Aorta (tissue), 5 donors: ENCODE measurements at places on chromosomes 3 and 15. TPM values are rescaled to one million over a fixed set of nuclear protein-coding genes. Genes with fewer than 3 reads are reported as not detected.

DNA sequence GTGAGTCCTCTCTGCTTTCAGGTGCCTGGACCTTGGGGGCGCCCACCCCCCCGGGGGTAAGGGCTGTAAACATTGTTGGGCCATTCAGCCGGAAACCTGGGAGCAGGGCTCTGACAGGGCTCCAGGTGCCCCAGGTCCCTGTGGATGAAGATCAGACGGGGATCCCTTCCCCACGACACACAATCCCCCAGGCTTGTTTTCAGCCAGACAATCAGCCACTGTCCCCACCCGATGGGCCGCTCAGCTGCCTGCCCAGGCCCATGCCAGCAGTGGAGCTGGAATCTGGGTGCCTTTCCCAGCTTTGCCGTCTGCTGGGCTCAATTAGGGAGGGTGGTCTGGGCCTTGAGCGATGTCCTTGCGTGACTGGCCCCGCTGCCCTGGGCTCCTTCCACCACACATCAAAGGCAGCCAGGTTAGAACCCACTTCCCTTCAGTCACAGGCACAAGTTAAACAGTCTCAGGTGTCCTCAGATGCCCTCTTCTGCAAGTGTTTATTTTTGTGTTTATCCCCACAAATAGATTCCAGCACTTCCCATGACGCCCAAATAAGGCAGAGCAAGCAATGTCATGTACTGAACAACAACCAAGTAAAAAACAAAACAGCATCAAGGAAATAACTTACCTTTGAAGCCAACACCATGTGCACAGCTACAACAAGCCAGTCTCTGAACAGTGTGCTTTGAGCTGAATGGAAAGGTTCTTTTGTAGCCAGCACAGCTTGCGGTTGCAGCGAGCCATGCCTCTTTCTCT, 77.0 kb upstream of the ALDH1A3 start:
- no peaks in the 10 kb centered on the region for H3K27me3 ChIP-seq
- H3K36me3 ChIP-seq, result no peaks in the 10 kb centered on the region
- H3K4me3 ChIP-seq, result no peak overlapping the region
- no peaks in the 10 kb centered on the region for H3K4me1 ChIP-seq

DNA sequence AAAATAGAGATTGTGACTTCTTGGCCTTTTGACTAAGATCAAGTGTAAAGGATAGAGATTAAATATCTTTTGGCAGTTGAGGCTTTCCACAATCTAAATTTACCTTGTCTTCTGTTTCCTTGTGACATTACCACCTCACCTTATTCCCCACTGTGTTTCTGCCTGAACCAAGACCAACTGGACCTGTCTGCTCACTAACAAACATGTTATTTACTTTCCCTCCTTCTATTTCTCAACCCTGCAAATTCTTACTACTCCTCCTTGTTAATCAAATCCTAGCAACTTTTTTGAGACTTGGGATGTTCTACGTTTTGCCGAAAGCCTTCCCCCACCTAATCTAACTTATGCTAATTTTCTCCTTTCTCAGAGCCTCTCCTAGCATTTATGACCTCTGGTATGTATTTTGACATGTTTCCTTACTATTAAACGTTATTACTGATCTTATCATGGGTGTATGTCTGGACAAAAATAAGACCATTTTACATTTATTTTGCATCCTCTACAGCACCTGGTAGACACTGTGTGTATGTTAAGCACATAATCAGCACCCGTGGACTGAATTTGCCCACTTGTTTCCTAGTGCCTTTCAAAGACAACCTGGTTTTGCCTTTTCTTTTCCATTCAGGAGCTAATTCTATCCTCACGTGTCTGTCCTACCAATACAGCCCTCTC, 7.6 kb upstream of the CCNL1 start:
- no peak overlapping the region for H3K4me3 ChIP-seq
- no peak overlapping the region for H3K27ac ChIP-seq
- H3K27me3 ChIP-seq, result no peaks in the 10 kb centered on the region
- DNase-seq, result no peak
- H3K4me1 ChIP-seq, result no peaks in the 10 kb centered on the region

- no peak for DNase-seq
- no peak overlapping the region for H3K27ac ChIP-seq
- no peak overlapping the region for H3K4me3 ChIP-seq
- no peaks in the 10 kb centered on the region for H3K36me3 ChIP-seq
- no peaks in the 10 kb centered on the region for H3K27me3 ChIP-seq
These were observed 3.0 kb upstream of the SPG11 start for GRCh38 chr15:44666210-44667038.

- no peak overlapping the region for H3K27ac ChIP-seq
- peak; percentile 91 for DNase-seq
- H3K27me3 ChIP-seq, result no peaks in the 10 kb centered on the region
- H3K4me3 ChIP-seq, result no peak overlapping the region
These were observed 27.6 kb upstream of the ANKDD1A start for GRCh38 chr15:64883997-64884511.

DNA sequence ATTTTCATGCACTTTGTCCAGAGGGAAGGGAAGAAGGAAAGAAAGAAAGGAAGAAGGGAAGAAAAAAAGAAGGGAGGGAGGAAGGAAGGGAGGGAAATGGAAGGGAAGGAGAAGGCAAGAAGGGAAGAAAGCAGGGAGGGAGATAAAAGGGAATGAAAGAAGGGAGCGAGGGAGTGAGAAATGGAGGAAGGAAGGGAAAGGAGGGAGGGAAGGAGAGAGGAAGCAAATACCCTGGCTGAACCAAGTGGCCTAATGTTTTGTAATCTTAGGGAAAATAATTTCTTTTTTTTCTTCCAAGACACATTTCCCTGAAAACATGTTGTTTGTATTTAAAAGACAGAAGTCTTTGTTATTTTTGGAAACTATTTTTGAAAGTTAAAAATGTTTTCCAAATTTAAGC, 35.9 kb downstream of the DTWD1 start:
- H3K27me3 ChIP-seq, result no peaks in the 10 kb centered on the region
- DNase-seq, result no peak
- H3K4me1 ChIP-seq, result no peaks in the 10 kb centered on the region

- no peaks in the 10 kb centered on the region for H3K36me3 ChIP-seq
- H3K27ac ChIP-seq, result no peak within 1 kb of the TSS
- H3K4me3 ChIP-seq, result no peak within 1 kb of the TSS
- no peaks in the 10 kb centered on the region for H3K27me3 ChIP-seq
These were observed at the start of gene GHSR for GRCh38 chr3:172447611-172448579. Gene GHSR, minus strand, starts transcription at chr3:172448456. Its CDS starts 43 bp downstream, at chr3:172448413.

DNA sequence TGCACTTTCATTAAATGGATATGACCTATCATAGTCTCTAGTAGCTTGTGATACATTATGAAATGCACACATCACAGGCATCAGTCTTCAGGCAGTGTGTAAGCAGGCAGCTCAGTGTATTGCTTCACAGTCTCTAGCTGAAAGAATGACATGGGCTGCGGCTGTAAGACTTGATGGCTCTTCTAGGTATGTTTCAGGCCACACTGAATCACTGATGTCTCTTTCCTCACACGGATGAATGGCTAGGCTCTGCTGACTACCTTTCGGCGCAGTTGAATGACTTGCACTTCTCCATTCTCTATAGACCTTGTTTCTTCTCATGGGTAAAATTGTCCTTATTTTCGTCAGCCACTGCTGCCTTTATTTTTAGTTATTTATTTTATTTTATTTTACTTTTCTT, 15.4 kb downstream of the APH1B start:
- H3K4me3 ChIP-seq, result no peak overlapping the region
- H3K36me3 ChIP-seq, result peaks cover 2% of the 10 kb centered on the region
- H3K27me3 ChIP-seq, result no peaks in the 10 kb centered on the region
- H3K4me1 ChIP-seq, result peaks cover 6% of the 10 kb centered on the region
- DNase-seq, result no peak

DNA sequence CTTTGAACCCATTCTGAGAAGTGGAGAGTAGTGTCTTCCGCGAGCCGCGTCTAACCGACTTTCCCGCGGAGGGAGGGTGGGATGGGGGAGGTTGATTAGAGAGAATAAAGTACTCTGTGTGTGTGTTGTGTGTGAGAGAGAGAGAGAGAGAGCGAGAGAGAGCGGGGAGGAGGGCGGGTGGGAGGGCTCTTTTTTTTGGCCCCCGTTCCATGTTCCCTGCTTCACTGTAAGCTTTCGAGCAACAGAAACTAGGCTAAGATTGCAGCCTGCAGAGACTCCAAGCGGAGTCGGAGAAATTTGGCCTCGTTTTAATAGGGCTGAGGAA, 1.6 kb upstream of the MEIS2 start:
- peak overlapping the region; percentile 99 for H3K4me3 ChIP-seq
- no peaks in the 10 kb centered on the region for H3K36me3 ChIP-seq
- H3K27me3 ChIP-seq, result no peaks in the 10 kb centered on the region
- H3K27ac ChIP-seq, result peak overlapping the region; percentile 46

GRCh38 chr3:14605067-14605466, 46.5 kb upstream of the CCDC174 start:
- peaks cover 1% of the 10 kb centered on the region for H3K27me3 ChIP-seq
- no peaks in the 10 kb centered on the region for H3K4me1 ChIP-seq
- no peak overlapping the region for H3K4me3 ChIP-seq
- no peak for DNase-seq
- no peaks in the 10 kb centered on the region for H3K36me3 ChIP-seq

GRCh38 chr15:61996056-61996635, 64.1 kb downstream of the VPS13C start:
- H3K4me3 ChIP-seq, result no peak overlapping the region
- no peaks in the 10 kb centered on the region for H3K36me3 ChIP-seq
- no peaks in the 10 kb centered on the region for H3K4me1 ChIP-seq
- DNase-seq, result no peak

SLC28A1 gene
- total RNA-seq, result 2.0 TPM

WDR53 gene
- total RNA-seq, result 11.0 TPM
